BE2C (cell line): ENCODE measurements at places on chromosomes 13 and 19.

DNA sequence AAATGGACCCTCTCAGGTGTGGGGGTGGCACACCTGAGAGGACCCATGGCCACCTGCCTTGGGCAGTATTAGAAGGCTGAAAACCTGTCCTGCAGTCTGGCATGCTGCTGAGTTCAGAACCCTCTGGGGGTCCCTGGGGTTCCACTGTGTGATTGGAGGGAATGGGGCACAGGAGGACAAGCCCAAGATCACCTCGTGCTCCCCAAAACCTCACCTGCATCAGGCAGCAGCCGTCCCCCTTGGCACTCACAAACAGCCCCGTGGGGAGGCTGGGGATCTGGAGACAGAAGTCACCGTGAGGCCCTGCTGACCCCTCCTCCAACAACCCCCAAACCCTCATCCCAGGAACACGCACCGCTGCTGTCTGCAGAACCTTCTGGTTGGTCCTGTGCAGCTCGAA lies 14.5 kb downstream of the F2RL3 start:
- DNase-seq = no peak

- no peak for DNase-seq
Observed at GRCh38 chr19:54407780-54408179, 7.5 kb upstream of the TTYH1 start.

GRCh38 chr13:26377038-26377437 lies 123.1 kb downstream of the CDK8 start:
- peak; percentile 51 for DNase-seq

GRCh38 chr13:94168783-94169453 lies 310.6 kb downstream of the DCT start:
- DNase-seq = no peak

DNA sequence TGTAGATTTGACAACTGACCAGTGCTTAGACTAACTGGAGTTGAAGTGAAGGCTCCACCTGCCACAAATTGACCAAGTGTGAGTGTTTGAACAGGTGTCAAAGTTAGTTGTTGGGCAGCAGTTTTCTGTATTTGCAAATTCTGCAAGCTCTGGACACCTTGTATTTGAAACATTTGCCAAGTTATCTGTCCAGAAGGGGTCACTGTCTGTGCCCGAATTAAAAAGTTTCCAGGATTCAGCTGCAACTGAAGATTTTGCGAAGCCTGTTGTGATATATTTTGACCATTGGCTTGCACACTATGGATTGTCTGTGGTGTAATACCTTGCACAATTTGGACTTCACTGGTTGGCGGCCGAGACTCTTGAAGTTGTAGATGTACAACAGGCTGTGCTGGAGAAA lies 1690.7 kb downstream of the SLITRK5 start:
- DNase-seq = no peak
